ENCODE measurements at places on chromosomes 2 and 18.
A peak's percentile ranks its signal among the peaks of the same experiment; 100 is the strongest.

DNA sequence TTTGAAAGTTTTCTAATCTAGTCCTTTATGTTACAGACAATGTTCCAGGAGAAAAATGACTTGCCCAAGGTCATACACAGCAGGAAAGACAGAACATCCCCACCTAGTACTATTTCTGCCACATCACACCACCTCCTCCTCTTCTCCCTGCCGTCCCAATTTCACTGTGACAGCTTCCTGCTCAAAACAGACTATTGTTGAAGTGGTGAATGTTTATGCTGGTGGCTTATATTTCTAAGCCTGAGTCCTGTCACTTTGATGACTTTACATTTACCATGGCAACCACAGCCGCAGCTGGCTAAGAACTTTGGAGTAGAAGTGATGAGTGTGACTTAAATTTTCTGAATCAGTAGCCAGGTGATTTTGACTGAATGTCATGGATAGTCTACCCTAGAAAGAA lies 10.0 kb downstream of the GALNT5 start:
- peak; percentile 37 for DNase-seq

DNA sequence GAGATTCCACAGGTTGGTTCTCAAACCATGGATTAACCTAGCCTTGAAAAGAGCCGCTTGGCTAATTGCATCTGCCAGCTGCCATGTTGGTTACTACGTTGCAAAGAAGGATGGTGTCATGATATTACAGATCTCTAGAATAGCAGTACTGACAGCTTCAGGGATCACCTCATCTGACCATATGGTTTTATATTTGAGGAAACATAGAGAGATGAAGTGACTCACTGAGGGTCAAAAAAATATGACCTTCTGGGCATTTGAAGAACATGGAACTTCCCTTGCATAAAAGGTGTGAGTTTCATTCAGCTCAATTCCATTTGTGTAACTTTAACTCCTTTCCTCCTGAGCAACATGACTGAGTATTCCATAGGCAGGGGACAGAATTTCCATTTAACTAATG lies 242.3 kb downstream of the SETBP1 start:
- DNase-seq: no peak

DNA sequence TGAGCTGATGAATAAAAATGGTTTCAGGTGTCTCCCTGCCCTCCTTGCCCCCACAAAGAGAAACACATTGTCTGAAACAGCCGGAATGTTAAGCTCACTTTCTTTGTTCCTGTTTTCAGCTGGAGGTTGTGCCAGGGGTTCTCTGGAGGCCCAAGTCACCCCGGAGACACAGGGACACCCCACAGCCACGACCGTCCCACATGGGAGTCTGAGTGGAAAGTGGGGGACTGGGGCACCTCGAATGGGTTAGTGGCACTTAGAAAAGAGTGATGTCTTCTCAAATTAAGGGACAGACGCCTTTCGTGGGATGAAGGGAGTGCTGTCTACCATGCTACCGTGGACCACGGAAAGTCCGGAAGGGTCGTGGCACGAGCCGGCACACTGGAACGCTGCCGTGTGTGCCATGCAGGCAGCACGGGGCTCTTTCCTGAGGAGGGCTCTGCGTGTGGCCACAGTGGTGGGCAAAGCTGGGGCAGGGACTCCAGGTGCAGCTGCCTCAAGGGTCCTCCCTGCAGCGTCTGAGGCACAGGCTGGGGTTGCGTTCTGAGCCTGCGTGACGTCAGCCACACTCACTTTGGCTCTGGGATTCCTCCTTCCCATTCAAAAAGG lies 39.4 kb upstream of the CTDP1 start:
- DNase-seq: no peak

DNA sequence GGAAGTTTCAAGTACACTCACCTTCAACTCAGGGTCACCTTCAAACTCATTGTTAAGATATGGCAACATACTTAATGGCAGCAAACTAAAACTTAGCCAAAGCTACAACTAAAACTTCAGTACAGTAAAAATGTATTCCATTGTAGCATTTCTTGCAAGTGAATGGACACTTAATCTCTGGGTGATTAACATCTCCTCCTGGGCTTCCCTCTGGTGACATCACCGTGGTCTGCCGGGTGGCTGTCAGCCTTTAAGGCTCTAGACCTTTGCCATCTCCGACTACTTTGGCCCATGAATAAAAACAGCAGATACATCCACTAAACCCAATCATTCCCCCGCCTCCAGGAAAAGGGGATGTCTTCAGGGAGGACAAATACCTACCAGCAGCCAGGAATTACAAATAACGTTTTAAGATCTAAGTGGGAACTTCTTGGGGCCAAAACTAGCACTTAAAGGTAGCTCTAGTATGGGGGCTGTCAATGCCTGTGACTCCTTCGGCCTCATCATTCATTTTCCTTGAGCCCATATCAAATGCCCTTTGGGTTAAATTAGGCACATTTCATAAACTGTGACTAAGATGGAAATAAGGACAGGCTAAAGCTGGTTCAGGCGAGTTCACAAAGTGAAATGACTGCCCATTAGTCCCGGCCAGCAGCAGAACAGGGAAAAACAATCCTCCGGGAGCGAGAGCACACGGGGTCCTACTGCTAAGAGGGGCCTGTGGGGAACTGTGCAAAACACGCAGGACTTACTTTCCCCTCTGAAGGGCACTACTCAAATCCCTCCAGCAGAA lies 1.1 kb downstream of the TFCP2L1 start:
- no peak for DNase-seq

GRCh38 chr2:148730085-148730484 lies 85.5 kb downstream of the EPC2 start:
- DNase-seq: no peak

- DNase-seq: no peak
These were observed 52.6 kb downstream of the PMAIP1 start for GRCh38 chr18:59952283-59953007.

- DNase-seq: no peak
These were observed 40.6 kb downstream of the METAP1D start for GRCh38 chr2:172040311-172040710.

DNA sequence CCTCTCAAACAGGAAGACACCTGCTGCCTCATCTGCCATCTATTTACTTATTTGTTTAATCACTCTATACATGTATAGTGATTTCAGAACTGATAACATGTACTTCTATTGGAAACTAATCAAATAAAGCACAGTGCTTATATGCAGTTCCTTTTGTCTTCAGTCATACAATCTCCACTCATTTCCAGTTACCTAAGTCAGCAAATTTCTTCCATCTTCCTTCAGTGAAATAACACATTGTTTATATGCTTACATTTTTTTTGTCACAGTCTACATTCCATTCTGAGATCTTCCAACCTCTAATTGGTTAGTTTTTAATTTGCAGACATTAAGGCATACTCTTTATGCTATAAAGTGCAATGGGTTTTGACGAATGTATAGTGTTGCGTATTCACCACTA lies 300.6 kb downstream of the NAPG start:
- no peak for DNase-seq

DNA sequence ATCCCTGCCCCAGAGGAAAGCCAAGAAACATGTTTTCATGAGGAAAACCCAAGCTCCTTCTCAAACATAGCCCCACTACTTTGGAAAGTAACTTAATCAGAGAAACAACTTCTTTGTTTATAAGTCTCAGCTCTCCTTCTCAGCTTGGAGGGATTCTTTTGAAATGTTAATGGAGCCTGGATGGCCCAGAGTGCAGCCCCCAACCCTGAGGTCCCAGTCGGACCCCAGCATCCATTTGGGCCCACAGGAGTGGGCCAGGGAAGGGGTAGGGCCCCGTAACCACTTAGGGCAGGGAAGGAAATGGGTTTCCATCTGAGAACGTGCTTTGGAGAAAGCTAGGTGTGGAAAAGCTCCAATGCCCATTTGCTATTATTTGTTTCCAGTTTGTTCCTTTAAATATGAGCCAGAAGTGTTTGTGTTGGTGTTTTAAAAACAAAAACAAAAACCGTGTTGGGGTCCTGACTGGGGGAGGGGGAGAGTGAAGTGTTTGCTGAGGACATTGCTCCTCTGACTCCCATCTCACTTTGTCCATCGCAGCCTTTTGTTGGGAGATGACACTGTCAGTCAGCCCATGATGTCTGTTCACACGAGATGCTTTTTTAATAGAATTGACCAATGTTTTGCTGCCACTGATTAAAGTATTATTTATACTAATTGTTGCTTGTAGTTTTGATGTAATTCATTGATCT lies 1.6 kb upstream of the HOXD3 start:
- no peak for DNase-seq

DNA sequence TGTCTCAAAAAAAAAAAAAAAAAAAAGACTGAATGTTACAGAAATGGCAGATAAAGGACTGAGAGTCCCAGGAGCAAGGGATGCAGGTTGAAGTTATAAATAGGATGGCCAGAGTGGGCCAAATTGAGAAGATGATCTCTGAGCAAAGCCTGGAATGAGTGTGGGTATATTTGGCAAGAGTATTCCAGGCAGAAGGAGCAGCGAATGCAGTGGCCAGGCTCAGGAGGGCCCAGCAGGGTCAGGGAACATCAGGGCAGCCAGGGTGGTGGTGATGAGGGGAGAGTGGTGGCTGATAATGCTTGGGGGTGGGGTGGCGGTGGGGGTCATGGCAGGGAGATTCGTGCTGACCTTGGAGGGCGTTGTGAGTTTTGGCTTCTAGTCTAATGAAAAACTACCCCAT lies 141.3 kb upstream of the AGAP1 start:
- DNase-seq: no peak

DNA sequence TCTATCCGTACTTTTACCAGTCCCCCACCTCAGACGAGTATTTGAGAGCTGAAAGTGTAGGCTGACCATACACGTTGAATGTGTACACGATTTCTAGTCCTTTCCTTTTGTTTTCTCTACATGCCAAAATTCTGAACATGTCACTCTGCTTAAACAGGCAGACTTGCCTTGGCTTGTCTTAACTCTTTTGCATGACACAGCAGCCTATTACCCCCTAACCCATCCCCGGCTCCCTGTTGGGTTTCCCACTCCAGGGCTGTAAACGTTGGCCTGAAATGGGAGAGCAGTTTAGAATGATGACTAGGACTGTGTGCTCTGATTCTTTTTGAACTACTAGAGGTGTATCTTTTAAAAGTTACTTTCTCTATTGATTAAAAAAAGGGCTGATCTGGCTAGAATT lies 19.1 kb downstream of the MTCL1 start:
- DNase-seq: no peak

DNA sequence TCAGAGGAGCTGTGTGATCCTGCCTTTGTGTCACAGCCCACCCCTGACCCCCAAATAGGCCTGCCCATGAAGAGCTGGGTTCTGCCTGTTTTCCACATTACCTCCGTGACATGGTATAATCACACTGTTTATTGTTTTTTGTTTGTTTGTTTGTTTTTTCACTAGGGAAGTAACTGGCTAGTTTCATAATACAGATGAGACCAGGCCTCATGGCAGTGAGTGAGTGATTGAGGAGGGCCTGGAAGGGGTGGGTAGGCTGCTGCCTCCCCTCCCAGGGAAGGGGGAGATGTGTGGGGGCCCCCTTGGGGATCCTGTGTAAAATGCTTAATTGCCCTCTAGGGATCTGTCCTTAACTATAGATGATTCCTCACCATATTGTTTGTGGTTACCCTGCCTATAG lies 190.5 kb downstream of the LDLRAD4 start:
- no peak for DNase-seq

Data from T-helper 1 cell (primary cell).